CD4-positive, alpha-beta T cell treated with Interleukin-2 at 100 ng/mL for 4 hours (primary cell): ENCODE measurements at places on chromosomes 3 and 15.

DNA sequence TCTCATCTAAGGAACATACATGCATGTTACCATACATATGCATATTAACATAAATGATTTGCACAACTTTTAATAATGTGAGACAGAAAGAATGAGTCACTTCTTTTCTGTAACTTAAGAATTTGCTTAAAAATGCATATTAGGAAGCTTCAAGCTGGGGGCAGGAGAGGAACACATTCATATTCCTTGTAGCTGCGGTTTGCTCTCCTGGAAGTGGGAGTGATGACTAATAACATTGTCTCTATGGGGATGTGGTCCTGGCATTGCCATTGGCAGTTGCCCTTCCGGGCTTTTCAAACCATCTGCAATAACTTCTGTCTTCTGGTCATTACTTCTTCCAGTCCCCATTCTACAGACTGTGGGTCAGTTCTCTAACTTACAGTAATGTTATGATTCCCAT is 15.6 kb downstream of the CHST2 start:
- no peak for DNase-seq

DNA sequence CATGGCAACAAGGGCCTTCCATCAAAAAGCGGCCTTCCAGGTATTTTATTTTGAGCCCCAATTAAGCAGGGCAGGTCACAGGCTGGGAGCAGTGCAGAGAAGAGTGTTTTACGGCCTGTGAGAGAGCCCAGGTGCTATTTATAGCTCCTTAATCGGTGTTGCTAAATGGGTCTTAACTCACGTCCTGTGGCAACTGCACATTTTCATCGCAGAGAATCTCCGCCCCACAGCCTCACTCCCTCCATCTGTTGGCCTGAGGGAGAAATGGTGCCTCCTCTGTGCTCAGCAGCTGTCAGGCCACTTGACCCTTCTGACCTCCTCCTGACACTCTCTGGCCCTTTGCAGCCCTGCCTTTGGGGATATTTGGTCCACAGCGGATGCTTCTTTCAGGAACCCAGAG is 58.6 kb downstream of the SPSB4 start:
- DNase-seq = no peak

DNA sequence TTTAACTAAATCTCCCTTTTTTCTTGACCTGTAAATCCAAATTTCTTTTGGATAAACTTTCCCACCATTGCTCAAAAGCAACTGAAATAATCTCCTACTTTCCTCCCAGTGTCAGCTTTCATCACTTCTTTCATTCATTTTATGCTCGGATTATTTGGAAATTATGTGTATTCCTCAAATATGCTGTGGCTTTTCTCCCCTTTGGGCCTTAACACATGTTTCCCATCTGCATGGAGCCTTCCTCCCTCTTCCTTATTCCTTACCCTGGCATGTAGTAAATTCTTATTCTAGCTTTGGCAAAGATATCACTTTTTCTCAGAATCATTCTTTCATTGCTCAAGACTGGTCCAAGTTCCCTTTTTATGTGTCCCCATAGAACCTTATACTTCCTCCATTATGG is 41.8 kb upstream of the TUSC7 start:
- no peak for DNase-seq

DNA sequence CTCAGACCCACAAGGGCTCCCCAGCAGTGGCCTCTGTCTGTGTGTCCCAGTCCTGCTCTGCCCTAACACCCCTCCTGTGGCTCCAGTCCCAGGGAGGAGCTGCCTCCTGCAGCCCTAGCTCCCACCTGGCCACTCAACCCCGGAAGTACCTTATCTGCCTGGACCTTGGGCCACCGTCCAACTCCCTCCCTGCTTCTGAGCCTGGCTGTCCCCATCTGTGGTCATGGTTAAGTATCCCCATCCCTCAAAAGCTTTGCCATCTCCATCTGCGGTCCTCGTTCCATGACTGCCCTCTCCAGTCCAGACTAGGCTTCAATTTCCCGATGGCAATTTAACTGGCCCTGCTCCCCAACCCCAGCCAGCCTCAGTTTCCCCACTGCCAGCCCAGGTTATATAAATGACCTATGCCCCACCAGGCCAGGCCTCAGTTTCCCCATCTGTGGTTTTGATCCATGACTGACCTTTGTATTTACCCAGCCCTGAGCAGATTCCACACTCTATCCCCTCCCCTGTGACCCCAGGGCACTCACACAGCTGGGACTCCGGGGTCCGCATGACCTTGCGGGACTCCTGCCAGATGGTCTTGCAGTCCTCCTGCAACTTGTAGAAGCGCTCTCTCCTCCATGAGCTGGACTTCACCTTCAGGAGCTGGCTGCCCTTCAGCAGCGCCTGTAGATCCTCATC is 9.6 kb downstream of the PLCD1 start:
- no peak for DNase-seq

GRCh38 chr3:39226106-39226741 is 33.8 kb upstream of the XIRP1 start:
- DNase-seq = no peak
